ENCODE measurements at places on chromosomes 4 and X.

DNA sequence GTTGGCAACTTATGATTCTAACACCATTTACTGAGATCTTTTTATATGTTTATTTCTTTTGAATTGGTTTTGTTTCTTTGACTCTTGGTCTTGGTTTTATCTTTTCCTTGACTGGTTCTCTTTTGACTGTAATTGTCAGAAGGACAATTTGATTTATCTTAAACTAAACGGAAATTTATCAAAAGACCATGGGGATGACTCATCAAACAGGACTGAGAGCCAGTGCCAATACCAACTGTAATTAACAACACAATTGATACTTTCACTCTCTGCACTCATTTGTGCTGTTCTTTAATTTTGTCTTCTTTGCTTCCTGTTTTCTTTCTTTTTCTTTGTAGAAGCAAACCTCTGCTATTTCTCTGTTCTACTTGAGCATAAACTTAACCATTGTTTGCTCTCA, 776.8 kb downstream of the CCSER1 start:
- DNase-seq, result no peak

GRCh38 chr4:36024901-36025660, 219.2 kb downstream of the ARAP2 start:
- no peak for DNase-seq

DNA sequence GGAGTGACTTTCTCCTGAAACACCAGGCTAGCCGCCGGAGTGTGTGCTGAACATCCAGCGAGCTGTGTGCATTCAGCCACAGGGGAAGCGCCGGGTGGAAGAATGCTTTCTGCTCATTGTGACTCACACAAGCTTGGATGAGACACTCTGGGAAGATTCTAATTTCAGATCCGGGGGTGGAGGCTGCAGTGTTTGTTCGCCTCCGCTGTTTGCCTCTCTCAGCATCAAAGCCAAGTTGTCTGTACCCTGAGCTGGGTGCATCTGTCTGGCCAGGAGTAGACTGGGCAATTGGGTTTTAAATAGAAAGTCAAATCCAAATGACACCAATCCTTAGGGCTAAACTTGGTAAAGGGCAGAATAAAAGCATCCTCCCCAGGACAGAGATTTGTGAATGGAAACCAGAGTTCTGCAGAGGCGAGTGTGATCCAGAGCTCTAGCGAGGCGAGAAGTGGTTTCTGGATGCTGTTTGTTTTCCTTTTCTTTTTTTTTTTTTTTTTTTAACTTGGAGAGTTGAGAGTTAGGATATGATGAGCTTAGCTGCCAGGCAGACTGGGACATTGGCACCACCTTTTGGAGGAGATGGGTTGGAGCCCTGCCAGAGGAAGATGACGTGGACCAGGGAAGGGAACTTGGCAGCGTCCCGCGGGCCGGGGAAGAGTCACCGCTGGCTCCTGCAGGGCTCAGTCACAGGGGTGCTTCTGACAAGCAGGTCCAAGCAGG, 196.0 kb upstream of the PSAPL1 start:
- DNase-seq, result no peak

DNA sequence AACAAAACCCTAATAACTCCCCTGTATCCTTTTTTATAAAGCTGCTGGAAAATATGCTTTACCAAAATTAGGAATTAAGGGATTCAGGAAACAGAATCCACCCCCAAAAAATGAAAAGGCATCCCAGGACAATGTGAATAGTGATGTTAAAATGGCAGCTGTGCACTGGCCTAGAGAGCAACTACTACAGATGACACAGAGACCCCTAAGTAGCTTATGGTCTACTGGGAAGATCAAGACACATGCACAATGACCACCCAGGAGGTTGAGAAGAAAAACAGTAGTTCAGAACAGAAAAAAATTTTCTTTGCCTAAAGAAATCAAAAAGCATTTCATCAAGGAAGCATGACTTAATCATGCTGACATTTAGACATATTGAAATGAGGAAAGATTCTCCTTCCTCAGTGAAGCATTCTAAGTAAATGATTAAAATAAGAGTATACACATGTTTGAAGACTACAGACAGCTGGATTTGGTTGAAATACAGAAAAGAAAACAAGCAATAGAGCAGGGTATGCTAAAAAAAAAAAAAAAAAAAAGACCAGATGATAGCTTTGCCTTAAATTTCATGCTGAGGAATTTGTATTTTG, 117.3 kb downstream of the WDFY3 start:
- DNase-seq, result no peak

DNA sequence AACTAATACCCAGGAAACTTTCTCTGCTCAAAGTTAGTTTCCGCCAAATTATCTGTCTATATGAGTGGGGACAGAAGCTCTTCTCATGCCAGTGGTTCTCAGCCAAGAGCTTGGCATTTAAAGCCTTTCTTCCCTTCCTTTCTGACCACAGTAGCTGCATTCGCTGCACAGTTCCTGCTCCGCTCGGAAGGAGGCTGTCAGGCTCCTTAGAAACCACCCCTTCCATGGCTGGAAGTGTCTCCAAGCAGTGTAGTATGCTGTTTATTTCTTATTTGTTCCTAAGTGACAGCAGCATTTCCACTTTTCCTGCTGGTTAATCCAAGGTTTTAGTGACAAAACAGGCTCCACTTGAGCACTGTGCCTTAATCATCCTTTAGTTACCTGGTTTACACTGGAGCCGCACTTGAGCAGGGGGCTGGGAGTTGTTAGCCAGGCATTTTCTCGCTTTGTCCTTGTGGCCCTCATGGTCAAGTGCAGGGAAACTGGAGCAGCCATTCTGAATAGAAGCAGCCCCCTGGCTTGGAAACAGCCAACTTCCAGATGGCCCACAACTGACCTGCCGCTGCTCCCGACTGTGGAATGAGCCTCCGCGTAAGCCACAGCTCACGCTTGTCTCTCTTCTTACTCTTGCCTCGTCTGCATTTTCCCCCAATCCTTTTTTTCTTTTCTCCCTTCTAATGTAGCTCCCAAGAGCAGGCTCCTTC, 739.4 kb upstream of the TENM3 start:
- DNase-seq, result no peak

GRCh38 chr4:181684310-181684709, 558.9 kb upstream of the TENM3 start:
- no peak for DNase-seq

DNA sequence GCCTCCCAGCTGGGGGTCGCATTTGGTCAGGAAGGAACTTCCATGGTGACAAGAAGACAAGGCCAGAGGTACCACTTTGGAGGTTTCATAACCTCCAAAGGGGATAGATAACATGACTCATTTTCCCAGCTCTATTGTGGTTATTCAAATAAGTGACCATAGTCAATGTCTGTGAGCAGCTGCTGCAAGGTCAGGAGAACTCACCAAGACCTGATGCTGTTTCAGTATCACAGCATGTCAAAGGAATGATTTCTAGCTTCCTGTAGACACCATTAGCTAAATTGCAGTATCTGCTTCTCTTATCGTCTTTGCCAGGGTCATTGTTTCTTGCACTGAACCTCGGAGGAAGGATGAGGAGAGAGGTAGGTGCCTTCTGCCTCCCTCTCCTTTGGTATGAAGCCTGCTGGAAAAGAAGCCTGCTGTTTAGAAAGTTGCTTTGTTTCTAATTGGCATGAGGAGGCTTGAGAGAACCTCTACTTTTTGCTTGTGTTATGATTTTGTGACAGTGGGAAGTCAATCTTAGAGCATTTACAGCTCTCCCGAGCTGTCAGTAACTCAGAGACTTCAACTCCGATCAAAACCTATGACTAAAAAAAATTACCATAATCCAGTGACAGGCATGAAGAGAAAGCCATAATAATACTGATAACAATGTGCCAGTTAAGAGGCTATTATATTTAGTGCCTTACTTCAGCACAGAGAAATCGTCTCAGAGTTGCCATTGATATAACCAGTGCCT, 38.0 kb upstream of the GATB start:
- no peak for DNase-seq

- DNase-seq, result no peak
Observed at GRCh38 chr4:177287255-177287654, 22.4 kb upstream of the NEIL3 start.

GRCh38 chrX:13364230-13364857, 44.5 kb upstream of the ATXN3L start:
- DNase-seq, result no peak

DNA sequence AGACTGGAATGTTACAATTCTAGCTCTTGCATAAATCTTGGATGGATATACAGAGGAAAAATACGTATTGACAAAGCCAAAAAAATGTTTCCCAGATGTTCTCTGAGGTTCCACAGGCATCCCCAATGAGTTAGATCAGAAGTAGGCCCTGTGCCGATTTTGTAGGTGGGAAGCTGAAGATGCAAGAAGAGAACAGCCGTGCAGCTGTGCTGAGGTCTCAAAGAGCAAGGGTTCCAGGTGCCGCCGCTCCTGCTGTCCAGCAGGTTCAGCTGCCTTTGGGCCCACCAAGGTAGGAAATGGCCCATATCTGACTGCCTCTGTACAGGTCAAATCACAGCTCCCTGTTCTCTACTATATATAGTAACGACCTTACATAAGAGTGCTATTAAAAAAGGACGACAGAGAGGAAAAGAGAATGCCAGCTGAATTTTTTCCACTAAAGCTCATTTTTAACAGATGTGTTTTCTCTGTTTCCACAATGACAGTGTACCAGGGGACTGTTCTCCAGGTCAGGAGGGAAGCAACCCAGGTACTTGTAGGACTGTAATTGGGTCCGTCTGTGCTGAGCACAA, 155.6 kb downstream of the CBR4 start:
- DNase-seq, result no peak

DNA sequence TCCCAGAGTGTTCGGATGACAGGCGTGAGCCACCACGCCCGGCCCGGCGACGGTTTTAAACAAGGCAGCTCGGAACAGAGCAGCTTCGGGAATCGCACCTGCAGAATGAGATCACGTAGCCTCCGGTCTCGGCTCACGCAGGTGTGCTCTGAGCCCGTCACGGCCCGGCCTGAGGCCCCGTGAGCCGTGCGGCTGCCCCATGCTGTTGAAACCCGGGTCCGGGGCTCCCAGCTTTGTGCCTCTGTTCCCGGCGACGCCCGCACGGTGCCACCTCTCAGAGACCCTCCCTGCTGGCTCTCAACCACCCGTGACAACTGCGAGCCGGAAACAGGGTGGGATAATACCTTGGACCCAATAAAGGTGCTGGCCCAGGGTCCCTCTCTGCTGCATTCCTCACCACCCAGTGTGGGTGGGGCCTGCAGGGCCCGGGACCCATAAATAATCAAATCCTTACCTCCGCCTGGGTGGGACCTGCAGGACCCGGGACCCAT, 13.4 kb upstream of the PLCXD1 start:
- no peak for DNase-seq

DNA sequence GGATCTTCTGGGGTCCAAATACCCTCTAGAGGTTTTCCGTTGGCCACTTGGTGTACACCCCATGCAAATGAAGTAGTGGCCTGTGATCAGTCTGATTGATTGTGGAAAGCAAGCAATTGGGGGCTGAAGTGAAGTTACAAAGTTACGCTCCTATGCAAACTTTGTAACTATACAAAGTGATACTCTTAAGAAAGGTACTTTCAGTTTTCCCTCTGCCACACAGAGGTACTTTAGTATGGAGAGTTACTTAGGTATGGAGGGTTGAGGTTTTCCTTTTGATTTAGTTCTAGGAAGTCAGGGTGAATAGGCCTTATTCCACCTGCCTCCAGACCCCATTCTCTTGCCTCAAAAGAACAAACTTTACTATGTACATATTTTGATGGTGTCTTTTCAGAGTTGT, 28.7 kb downstream of the STAG2 start:
- DNase-seq, result no peak

GRCh38 chr4:142354794-142355420, 491.2 kb downstream of the INPP4B start:
- DNase-seq, result no peak

GRCh38 chr4:150067859-150068258, 10.4 kb upstream of the DCLK2 start:
- DNase-seq, result no peak

DNA sequence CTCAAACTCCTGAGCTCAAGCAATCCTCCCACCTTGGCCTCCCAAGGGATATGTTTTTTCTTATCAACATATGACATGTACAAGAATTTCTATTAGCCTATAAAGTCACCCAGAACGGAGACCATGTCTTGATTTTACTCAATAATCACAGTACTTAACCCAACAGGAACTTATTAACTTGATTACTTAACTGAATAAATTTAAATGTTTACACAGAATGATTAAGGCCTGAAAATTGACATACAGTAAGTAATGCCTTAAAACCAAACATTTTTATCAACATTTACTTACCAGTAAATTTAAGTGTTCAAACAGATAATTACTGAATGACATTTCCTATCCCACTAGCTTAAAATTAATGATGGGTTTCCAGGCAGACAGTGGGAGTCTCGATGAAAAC, 25.4 kb downstream of the EIF4E start:
- no peak for DNase-seq

GRCh38 chr4:41792166-41792565, 43.6 kb upstream of the PHOX2B start:
- no peak for DNase-seq

DNA sequence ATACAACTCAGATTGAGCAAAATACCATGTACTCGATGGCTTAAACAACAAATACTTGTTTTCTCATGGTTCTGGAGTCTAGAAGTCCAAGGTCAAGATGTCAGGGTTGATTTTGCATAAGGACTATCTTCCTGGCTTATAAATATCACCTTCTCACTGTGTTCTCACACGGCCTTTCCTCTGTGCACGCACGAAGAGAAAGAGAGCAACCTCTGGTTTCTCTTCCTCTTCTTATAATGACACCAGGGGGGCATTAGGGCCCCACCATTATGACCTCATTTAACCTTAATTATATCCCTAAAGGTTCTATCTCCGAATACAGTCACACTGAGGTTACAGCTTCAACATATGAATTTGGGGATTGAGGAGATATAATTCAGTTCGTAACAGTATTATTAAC, 504.0 kb downstream of the MAGEE1 start:
- no peak for DNase-seq

DNA sequence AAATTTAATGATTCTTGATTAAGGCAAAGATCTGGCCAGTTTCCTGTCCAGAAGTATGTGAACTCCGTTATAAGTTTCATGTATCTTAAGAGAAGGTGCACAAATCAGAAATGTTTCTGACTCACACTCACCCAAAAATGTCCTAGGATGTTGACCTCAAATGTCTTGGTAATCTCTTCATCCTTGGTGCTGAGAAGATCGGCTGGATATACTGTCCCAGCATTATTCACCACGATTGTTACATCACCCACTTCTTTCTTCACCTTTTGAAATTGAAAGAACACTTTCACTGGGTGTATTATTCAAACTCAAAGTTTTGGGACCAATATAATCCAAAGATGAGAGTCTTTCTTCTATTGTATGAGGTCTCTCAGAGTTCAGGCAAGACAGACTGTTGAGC, 5.7 kb downstream of the HSD17B13 start:
- no peak for DNase-seq

DNA sequence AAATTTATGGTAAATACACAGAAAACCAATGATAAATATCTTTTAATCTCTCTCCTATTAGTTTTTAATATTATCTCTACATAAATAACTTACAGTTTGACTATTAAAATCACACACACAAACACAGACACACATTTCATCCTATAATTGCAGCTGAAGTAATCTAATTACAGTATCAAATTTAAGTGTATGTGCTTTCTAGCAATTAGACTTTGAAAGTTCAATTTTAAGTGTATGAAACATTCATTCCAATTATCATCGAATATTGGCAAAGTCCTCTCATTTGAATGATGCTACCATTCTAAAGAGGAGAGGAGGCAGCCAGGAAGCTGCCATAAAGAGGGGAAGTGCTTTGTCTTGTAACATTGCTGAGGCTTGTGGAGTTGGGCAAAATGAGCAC, 221.2 kb upstream of the PABPC4L start:
- no peak for DNase-seq

All from stimulated activated CD4-positive, alpha-beta T cell treated with anti-CD3 and anti-CD28 coated beads, TNF-alpha, amount 100 ng/mL, for 1 hour (primary cell).